Type B pancreatic cell (in vitro differentiated cells): ENCODE measurements at places on chromosomes 7 and 10.

GRCh38 chr10:33507662-33508425 lies 173.4 kb upstream of the NRP1 start:
- DNase-seq, result no peak

DNA sequence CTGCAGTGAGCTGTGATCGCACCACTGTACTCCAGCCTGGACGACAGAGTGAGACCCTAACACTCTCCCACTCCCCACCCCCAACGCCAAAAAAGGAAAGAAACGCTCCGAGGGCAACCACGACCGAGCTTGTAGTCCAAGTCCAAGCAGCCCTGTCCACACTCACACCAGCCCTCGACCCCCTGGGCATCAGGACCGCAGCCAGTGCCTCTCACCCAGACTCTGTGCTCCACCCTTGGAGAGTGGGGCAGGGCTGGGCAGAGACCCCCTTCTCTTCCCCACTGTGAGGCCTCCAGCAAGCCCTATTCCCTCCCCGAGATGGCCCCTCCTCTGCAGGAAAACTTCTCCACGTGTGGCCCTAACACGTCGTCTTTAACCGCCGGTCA lies 82.6 kb downstream of the FOXL3 start:
- no peak for DNase-seq

DNA sequence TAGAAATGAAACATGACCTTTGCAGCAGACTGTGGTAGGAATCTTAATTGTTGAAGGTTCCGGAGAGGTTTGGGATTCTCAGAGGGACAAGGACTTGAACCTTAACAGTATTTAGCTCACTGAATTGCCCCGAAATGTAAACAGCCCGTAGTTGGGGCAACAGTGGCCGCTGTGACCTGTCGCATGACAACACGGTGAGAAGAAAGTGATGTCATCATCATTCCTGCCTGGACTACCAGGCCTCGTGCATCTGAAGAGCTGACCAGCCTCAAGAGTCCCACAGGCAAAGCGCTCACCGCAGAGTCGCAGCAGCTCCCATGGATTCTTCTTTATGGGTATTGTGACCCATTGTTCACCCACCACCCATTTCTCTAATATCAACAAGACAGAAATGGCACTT lies 250.6 kb downstream of the KLF6 start:
- DNase-seq, result no peak

DNA sequence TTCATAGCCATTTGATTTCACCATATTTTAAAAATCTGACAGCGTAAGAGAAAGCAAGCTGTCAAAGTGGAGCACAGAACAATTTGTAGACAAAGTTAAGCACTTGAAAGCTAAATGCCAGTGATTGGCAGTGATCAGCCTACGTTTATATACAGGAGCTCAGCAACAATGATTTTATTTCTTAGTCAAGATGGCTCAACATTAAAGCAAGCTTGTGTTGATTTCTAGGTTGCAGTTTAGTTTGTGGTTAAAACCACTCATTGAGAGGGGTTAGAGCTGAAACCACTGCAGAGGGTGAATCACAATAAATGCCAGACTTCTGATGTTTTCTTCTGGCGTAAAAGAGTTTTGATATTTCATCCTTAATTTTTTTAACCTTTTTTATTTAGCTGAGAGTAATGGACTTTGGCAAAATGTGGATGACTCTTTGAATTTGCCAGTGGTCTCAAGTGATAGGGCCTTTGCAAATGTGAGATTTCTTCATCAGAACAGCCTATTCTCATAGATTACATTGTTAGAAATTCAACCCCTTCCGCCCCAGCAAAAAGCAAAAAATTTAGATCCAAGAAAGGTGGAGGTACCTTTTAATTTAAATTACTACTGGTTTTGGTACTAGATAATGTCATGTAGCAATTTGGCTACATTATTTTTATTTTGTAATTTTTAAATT lies 73.8 kb downstream of the SHOC2 start:
- no peak for DNase-seq

- no peak for DNase-seq
Observed at GRCh38 chr10:71351087-71351486, 32.0 kb downstream of the SLC29A3 start.

- DNase-seq, result no peak
Observed at GRCh38 chr10:84739641-84740040, 411.3 kb downstream of the CCSER2 start.

GRCh38 chr10:45454859-45455258 lies 80.8 kb downstream of the ALOX5 start:
- DNase-seq, result no peak

DNA sequence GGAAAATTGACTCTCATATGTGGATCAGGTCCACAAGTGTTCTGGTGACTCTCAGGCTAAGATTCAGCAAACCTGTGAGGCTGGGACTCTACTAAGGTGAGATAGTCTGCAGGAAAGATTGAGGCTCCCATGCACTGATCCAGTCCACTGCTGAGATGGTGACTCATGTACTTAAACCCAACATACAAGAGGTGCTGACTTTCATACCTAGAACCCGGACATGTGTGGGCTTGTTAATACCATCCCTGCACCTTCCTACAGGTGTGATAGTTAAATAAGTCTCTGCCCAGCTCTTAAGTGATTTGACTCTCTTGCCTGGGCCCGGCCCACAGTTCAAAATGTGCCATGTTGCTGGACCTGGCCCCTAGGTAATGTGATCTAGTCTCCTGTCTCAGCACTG lies 27.1 kb upstream of the ZNF107 start:
- no peak for DNase-seq

DNA sequence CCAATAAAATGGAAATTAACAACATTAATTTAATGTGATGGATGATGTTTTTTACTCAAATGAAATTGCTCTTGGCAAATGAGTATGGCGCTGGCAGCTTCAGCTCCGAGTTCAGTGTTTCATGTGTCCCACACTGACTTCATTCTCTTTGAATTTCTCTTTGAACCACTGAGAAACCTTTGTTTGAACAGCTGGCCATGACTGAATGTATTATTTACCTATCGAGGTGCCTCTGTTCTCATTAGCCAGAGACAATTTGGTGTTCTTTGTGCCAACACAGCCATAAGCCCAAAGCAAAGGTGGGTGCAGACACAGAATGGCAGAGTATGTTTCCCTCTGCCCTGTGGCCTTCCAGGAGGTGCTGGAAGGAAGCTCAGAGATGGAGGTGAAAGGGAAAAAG lies 42.1 kb downstream of the TMEM178B start:
- no peak for DNase-seq

DNA sequence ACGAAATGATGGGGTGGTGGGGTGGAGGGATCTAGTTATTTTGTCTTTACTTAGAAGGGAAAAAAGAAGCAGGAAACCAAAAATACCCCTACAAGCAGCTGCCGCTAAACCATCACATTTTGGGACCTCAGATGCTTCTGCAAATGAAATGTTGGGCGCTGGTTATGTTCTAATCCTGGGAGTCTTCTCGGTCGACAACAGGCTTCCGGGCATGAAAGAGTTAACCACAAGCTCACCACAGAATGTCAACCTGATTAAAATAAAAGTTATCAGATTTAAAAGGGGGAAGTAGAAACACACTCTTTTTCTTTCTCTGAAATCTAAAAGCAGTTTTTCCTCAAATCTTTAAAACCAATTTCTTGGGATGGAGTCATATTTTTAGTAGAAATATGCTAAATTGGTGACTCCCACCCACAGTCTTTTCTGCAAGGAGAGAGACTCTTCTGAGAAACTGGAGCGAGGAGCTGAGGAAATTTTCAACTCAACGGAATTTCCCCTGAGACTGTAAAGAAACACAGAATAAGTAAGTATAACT lies 16.8 kb downstream of the IL2RA start:
- DNase-seq, result peak; percentile 42
